ENCODE measurements at places on chromosomes 7 and 10.

DNA sequence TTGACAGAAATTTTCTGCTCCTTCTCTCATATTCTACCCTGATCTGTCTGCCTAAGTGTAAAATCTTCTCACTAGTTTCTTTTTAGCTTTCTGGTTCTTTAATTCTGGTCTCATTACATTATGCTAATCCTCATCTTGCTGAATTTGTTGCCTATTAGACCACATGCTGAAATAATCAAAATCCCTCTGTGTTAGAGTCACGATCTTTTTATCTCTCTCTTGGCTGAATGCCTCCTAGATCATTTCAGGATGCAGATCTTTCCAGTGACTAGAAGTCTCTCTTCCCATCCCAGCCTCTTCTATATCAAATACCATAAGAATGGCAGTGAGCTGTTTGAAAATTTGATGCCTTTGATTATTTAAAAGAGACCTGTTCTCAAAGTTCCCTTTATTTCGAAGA, 661.9 kb downstream of the SORCS1 start:
- DNase-seq, result no peak

DNA sequence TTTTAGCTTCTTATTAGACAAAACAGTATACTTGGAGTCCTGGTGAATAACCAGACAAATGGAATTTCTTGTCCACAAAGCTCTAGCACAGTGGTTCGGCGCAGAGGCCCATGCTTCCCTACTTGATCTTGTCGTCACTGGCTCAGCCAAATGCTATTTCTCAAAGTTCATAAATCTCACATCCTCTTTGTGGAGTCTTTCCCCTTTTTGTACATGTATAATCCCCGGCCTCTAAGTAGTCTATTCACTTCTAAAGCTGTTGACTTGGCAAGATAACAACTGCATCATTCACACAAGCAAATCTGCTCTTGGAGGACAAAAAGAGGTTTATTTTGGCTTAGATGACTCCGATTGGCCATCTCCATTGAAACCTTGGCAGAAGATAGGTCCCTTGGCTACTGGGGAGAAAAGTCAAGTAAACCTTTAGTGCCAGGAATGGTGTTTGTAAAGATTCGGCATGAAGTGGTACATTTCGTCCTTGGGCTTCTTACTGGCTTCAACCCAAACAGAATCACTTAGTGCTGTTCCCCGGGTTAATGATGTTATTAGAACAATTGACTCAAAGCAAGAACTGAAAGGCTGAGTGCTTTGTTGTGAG, 5.1 kb upstream of the AKR1E2 start:
- no peak for DNase-seq

DNA sequence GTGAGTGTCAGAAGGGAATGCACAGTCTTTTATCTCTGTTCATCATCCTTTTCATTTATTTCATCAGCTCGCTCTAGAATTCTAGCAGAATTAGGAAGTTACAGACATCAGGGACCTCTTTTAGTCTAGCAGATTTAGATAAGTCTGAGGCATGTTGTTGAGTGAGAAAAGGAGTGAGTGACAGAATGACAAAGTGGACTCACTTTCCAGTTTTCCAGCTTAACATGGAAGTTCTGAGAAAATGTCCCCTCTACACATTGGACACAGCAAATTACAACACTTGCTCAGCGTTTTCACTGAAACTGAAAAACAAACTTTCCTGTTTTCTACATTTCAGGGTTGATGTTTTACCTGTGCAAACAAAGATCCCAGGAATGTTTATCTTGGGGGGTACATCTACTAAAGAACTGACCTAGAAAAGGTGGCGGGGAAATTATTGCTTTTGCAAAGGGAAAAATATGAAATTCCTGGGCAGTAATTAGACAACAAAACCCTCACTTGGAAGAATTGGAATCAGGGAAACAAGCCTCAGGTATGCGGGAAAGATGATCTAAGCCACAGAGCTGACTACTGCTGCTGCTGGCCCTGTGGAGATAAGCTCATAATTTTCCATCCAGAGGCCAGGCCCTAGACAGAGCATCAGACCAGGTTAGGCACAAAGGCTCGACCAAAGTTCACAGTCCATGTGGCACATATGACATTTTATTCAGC, 14.6 kb upstream of the CYP3A5 start:
- no peak for DNase-seq

GRCh38 chr10:102421757-102422512, 1.3 kb downstream of the FBXL15 start:
- no peak for DNase-seq

GRCh38 chr10:1270906-1271305, 214.7 kb downstream of the WDR37 start:
- no peak for DNase-seq
